Esophagus squamous epithelium (tissue), 5 donors: ENCODE measurements at places on chromosomes 12 and 14.
A peak's percentile ranks its signal among the peaks of the same experiment; 100 is the strongest.

DNA sequence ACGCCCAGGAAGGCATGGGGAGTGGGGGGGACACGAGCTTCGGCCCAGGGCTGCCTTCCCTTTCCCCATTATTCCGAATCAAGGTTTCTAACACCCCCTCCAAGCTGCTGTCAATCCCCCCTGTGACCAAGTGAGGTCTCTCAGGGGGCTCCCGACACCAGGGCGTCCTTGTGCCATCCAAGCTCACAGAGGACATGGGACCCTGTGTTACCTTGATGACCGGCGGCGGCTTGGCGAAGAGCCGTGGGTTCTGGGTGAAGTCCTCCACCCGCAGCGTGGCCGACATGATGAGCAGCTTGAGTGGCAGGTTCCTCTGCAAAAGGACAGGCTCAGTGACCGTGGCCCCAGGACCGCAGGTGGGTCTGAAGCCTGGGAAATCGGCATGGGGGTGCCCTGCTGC, 20.3 kb downstream of the DHX37 start:
- DNase-seq = no peak

GRCh38 chr14:59438195-59438647, 27.0 kb downstream of the GPR135 start:
- DNase-seq = no peak

- DNase-seq = no peak
These were observed 23.9 kb downstream of the DIO3 start for GRCh38 chr14:101585211-101585610.

DNA sequence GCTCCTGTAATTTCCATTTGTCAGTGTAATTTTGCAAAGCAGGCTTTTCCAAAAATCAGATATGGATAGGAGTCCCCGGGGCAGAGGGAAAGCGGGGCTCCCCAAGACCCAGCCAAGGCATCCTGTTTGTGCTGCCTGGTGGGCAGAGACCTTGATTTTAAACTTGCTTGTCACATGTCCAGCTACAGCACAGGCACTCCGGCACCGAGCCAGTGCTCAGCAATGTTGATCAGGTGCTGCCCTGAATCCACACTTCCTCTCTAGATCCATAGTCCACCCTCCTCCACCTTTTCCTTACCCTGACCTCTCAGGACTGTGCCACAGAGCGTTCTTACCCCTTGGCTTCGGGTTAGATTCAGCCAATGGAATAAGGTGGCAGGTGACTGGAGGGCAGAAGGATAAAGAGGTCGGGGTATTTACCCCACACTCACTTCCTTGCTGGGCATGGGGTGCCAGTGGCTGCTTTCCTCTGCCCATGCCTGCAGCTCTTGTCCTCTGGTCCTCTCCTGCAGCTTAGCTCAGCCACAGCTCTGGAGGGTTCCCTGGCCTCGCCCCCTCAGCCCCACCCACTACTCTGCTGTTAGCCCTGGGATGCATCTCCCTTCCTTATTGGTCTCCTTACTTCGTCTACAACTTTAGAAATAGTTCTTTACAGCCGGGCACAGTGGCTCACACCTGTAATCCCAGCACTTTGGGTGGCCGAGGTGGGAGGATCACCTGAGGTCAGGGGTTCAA, 80.1 kb downstream of the IRF2BPL start:
- no peak for DNase-seq

- DNase-seq = no peak
These were observed 113.3 kb downstream of the PRKD1 start for GRCh38 chr14:29814156-29815015.

DNA sequence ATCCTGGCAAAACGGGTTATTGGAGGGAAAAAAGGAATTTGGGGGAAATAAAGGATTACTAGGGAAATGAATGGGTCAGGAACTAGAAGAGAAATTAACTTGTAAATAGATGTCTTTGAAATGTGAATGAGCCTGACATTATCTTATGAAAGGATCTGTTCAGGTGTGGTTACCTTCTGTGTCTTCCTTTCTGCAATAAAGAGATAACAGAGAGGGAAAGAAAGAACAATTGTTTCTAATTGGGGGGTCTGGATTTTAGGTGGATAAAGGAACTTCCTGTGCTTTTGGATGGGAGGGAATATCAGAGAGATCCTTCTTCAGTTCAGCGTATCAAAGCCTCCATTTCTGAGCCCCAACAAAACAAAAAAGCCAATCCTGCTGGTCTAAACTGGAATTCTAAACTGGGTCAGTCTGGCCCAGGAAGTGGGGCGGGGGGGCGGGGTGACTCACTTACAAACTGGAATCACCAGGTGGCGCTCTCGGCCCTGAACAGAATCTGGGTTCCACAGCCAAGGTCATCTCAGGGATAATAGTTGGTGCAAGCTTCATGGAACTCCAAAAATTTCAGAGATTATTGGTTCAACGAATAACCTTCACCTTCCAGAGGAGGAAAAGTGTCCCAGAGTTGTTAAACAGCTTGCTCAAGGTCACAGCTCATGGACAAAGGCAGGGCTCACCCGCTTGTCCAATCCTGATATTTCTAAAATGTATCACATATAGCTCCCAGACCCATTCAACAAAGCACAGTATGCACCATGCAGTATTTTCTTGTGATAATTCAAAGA, 15.2 kb upstream of the PEBP1 start:
- DNase-seq = peak; percentile 2

DNA sequence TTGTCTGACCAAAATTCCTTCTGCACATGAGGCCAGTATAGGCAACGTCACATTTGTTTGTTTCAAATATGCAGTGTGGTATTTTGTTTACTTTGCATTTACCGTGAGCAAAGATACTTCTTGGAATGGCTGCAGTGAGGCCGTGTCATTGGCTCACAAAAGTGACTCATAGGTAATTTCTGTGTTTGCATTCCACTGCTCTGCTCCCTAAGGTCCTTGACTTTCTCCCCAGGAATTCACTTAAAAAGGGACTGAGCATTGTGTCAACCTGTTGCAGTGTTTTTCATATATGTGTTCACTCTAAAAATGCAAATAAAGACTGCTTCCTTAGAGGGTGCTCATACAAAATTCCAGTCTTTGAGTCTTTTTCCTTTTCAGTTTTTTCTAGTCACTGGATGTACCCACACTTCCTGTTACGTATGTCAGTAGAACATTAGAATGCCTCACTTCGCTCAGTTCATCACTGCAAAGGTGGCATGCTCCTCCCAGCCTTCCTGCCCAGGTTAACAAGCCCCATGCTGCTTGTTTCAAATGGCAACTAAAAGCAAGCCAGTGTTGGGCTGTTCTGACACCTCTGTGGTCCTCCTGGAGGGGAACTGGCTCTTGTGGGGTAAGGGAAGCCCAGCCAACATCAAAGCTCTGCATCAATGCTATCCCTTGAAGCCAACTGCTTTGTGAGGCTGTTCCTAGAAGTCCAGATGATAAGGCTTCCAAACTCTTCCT, 9.1 kb downstream of the C12orf76 start:
- DNase-seq = no peak

DNA sequence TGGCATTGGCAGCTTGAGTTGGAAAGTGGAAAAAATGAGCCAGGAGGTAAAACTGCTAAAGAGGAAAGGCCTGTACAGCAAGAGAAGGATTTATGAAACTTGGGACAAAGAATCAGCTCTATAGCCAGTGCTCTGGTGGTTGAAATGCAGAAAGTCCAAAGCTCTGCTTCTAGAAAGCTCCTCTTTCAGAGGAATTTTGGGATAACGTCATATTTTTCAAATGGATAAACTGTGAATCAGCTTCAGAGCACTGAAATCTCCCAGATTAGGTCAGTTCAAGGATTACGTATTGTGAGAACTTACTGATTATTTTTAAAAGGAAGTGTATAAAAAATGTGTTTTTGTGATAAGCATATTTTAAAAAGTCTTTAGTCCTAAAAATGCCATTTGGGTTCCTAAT, 203.1 kb upstream of the CNOT2 start:
- DNase-seq = no peak

- no peak for DNase-seq
These were observed 81.6 kb downstream of the ITPK1 start for GRCh38 chr14:93033983-93034670.

DNA sequence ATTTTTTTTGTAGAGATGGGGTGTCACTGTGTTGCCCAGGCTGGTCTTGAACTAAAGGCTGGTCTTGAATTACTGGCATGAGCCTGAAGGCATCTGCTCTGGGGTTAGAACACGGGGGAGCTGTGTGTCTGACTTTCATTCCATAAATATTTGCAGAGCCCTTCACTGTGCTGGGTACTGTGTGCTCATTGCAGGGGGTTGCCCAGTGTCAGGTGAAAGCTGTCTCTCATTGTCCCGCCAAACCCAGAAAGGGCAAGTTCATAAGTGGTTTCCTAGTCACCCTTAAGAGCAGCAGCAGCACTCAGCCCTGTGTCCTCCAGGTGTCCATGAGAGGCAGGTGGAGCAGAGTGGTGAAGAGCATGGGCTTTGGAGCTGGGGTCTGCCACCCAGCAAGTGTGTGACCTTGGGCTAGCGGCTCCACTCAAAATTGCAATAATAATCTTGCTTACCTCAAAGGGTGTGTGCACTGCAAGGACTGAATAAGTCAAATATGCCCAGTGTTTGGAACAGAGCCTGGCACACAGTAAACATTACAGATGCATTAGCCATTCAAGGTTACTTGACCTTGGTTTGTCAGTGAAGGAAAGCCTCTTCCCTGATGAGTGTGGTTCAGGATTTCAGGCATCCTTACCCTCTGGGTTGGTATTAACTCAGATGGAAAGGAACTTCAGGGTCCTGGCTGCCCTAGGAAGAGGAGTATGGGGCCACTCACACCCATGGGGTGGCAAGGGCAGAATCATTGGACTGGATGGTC, 4.4 kb upstream of the SMIM41 start:
- DNase-seq = no peak

GRCh38 chr12:68790081-68790951, 17.7 kb upstream of the MDM2 start:
- DNase-seq = no peak

DNA sequence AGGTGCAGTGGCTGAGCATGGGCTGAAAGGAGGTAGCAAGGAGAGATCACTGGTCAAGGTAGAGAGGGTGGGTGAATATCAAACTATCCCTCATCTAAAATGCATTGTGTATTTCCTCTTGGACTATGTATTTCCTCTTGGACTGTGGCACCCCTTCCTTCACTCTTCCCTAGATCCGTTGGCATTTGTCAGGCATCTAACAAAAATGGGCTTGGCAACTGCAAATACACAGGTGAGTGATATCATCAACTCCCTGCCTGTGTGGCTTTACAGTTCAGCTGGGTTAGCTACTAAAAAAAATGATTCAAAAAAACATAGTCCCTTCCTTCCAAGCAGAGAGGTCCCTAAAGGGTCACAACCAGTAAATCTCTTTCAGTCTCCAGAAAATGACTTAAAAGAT, 142.8 kb upstream of the FUT8 start:
- no peak for DNase-seq

DNA sequence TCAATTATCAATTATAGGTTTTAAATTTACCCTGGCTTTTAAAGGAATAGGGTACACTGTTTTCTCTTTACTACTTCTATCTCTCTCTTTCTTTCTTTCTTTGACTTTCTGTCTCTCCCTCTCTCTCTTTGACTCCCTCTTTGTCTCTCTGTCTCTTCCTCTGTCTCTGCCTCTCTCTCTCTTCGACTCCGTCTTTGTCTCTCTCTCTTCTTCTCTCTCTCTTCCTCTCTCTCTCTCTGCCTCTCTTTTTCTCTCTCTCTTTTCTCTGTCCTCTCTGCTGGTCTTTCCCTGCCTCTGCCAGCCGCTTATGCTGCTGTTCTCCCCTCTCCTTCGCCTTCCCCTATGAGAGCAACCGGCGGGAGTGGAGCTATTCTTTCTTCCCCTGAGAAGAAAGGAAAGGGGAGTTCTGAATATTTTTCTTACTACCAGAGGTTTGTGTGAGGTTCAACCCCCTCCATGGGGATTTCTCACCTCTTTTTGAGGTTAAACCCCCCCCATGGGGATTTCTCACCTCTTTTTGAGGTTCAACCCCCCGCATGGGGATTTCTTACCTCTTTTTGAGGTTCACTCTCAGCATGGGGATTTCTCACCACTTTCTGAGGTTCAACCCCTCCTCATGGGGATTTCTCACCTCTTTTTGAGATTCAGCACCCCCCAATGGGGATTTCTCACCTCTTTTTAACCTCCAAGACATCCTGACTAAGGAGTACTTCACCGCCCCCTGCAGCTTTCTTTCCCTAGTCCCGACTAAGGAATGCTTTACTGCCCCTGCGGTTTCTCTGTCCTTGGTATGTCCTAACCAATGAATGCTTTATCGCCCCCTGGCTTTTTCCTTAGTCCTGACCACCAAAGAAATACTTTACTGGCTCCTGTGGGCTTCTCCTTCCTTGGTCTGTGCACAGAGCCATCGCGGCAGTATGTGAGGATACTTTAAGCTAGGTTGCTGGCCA, 27.4 kb upstream of the DDHD1 start:
- no peak for DNase-seq

- DNase-seq = no peak
These were observed 10.7 kb downstream of the TRMT5 start for GRCh38 chr14:60970146-60970545.

DNA sequence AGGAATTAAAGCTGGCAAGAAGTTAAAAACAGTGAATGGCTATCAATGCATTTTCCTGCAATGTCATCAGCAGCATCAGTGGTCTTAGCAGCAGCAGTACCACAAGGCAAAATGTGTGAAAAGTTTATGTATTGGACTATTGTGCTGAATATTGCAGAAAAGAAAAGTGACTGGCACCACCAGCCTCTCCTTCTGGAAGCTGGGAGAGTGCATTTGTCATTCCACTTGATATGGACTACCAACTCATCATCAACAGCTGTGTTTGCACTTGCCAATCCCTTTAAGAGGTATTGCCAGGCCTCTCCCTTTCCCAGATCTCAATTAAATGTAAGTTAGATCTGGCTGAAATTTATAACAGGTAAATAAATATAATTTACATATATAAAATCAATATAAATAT, 151.0 kb upstream of the GZMB start:
- DNase-seq = no peak

DNA sequence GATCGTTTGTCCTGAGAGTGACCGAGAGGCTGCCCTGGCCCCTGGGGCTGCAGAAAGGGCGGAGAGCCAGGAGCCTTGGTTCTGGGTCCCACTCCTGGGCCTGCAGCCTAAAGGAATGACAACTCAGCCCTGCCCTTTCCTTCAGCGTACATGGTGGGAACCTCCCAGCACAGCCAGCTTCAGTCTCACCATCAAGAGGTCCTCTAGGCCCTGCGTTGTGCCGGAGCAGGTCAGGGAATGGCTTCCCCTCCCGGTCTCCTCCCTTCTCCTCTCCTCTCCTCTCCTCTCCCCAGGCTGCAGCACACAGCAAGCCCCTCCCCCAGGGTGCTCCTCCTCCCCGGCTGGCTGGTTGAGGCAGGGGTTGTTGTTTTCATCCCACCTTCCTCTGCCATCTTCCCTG, 44.6 kb upstream of the TUNAR start:
- DNase-seq = no peak

GRCh38 chr14:97888331-97888730, 1091.1 kb downstream of the VRK1 start:
- DNase-seq = no peak

GRCh38 chr12:8991371-8992345, 2.3 kb downstream of the KLRG1 start:
- DNase-seq = no peak

DNA sequence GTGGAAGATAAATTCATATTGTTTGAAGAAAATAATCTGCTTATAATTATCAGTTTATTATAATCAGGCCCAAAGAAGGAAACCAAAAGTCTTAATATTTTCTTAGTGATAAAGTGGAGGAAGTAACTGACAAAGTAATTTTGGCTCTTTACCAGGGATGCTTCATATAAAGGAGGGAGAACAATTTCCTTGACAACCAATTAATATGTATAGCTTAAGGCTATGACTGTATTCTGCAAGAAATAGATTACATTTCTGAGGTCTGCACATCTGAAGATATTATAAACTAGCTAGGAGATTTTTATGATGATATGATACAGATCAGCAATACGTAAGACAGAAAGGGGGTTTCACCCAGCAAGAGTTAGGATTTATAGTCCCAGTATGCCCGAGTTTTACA, 90.8 kb downstream of the BICD1 start:
- no peak for DNase-seq
